ENCODE measurements at places on chromosomes 5 and 9. TPM values are rescaled to one million over a fixed set of nuclear protein-coding genes. Genes with fewer than 3 reads are reported as not detected.

GRCh38 chr5:44506561-44506960 is 117.3 kb upstream of the FGF10 start:
- no peak overlapping the region for H3K27ac ChIP-seq
- no peaks in the 10 kb centered on the region for H3K27me3 ChIP-seq
- no peak for DNase-seq
- no peaks in the 10 kb centered on the region for H3K4me1 ChIP-seq

PHF24 gene
- not detected for total RNA-seq

DNA sequence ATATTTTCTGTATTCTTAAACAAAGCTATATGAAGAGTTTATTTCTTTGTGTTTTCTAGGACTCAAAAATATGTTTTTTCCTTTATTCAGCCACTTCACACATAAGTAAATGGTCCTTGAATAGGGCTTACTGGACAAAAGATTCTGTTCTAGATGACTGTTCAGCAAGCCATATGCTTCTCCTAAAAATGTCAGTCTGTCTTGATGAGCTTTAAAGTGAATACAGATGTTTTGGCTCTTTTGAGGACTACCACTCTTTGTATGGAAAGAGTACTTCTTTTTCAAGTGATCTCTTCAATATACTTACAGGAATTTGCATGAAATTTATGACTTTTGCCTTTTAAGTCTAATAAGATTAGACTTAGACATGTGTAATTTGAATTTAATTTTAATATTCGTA is 8.4 kb downstream of the NDUFS4 start:
- H3K36me3 ChIP-seq, result no peaks in the 10 kb centered on the region
- H3K27ac ChIP-seq, result no peak overlapping the region
- H3K4me3 ChIP-seq, result no peak overlapping the region
- no peaks in the 10 kb centered on the region for H3K27me3 ChIP-seq
- peaks cover 10% of the 10 kb centered on the region for H3K4me1 ChIP-seq
- DNase-seq, result no peak

- H3K27ac ChIP-seq, result no peak overlapping the region
- no peaks in the 10 kb centered on the region for H3K36me3 ChIP-seq
- no peak overlapping the region for H3K4me3 ChIP-seq
- DNase-seq, result no peak
These were observed 21.3 kb downstream of the ABCA1 start for GRCh38 chr9:104906441-104907277.

IL12B gene
- 3.2 TPM for total RNA-seq

PCDH1 gene
- total RNA-seq, result 5.9 TPM

- H3K27me3 ChIP-seq, result no peaks in the 10 kb centered on the region
- no peak for DNase-seq
- H3K4me3 ChIP-seq, result no peak overlapping the region
- H3K27ac ChIP-seq, result no peak overlapping the region
- H3K4me1 ChIP-seq, result peaks cover 32% of the 10 kb centered on the region
- no peaks in the 10 kb centered on the region for H3K36me3 ChIP-seq
These were observed 3.8 kb upstream of the RNF14 start for GRCh38 chr5:141965071-141965470.

- H3K36me3 ChIP-seq, result peaks cover 17% of the 10 kb centered on the region
- H3K4me1 ChIP-seq, result no peaks in the 10 kb centered on the region
- no peak for DNase-seq
- no peak overlapping the region for H3K4me3 ChIP-seq
- no peak overlapping the region for H3K27ac ChIP-seq
- peaks cover 20% of the 10 kb centered on the region for H3K27me3 ChIP-seq
These were observed 228.3 kb upstream of the ELL2 start for GRCh38 chr5:96189987-96190386.

DNA sequence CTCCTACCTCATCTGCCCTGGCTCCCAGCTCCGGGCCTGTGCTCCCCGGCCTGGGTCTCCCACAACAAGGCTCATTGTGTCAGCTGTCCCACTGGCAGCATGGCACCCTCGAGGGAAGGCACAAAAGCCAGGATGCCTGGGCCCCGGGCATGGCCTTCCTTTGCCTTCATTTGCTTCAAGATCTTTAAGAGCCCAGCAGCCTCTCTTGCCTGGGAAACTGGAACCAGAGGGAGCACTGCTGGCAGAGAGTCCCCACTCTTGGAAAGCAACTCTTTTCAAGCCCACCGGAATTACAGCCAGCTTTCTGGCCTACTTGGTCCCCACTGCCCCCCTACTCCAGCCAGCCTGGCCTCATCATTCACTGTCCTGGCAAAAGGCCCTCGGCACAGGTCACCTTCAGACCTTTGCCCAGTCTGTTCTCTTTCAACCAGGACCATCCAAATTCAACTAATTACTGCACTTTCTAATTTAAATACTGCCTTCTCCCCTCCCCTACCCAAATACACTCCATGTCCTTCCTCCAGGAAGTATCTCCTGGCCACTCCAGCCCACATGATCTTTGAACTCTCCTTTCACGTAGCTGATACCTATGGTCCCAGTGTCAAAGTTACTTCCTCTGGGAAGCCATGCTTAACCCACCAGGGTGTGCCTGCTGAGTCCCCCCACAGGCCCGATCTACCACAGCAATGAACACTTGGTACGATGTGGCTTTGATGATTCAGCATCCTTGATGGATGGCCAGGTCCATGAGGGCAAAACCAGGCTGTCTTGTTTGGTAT is 8.9 kb downstream of the ZER1 start:
- H3K27me3 ChIP-seq, result no peaks in the 10 kb centered on the region
- peak overlapping the region; percentile 76 for H3K27ac ChIP-seq
- no peak for DNase-seq
- no peak overlapping the region for H3K4me3 ChIP-seq

GRCh38 chr5:151902215-151902614 is 22.4 kb downstream of the GLRA1 start:
- no peak overlapping the region for H3K27ac ChIP-seq
- DNase-seq, result no peak
- no peak overlapping the region for H3K4me3 ChIP-seq
- H3K27me3 ChIP-seq, result peaks cover 20% of the 10 kb centered on the region

RLN2 gene
- 0.40 TPM for total RNA-seq

DNA sequence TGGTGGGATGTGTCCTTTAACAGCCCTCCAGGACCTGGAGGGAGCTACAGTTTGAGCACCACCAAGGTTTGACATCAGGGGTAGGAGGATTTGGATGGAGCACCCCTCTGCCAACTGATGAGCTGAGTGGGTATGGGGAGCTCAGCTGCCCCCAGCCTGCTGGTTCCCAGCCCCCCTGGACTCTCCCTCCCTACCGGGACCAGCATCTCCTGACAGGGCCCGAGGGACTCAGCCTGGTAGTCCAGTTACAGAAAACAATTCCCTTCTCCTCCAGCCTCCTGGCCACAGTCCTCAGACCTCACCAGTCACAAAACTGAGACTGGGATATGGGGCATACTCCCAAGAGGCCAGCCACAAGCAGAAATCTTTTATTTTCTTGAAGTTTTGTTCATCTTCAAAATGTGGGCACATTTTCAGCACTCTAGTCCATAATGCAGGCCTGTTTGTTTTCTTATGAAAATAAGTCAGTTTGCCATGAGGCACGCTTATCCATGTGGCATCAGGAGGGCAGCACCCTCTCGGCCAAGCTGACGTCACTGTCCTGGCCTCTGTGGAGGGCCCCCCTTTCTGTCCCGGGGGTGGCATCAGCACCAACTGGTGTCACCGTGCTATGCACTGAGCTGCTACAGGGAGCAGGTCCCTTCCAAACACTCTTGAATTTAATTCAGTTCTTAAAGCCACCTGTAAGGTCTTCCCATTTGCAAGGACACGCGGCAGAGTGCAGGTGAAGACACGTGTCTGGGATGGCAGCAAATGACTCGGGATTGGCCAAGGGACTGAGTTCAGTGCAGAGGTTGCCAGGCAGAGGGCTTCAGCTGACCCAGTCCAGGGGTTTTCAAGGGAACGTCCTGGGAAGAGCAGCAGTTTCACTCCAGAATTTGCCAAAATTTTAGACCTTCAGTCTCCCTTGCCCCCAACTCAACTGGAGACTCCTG is 187.6 kb downstream of the GADD45G start:
- H3K27me3 ChIP-seq, result peaks cover 24% of the 10 kb centered on the region
- H3K4me1 ChIP-seq, result no peaks in the 10 kb centered on the region
- DNase-seq, result peak; percentile 46
- no peak overlapping the region for H3K27ac ChIP-seq
- H3K36me3 ChIP-seq, result no peaks in the 10 kb centered on the region

DNA sequence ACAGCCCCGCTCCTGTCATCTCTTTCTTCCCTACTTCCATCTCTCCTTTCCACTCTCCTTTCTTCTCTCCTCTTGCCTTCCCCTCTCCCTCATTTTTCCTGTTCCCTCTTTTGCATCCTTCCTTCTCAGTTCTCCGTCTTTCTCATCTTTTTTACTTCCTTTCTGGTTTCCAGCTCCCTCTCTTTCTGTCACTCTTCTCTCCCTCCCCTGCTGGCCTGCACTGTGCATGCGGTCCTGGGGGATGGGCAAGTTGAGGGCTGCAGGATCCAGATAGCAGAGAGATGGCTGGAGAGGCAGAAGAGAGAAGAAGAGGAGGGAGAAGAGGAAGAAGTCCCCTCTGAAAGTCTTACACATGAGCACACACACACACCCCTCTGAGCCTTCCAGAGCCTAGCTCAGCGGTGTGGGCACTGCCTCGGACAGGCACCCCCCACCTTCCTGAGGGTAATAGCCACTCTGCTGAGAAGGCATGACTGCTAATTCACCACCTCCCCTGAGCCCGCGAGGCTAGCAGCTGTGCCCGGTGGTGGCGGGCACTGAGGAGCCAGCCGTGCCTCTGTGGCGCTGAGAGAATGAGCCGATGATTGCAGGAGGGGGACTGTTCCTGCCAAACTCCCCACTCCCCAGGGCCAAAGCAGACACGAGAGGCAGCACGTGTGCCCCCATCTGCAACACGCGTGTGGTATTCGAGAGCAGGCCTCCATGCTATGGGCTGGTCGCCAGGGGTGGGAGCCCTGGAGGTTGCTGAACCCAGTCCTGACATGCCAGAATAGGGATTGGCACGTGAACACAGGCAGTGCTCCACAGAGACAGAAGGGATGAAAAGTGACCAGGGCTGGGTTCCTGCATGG is 3.7 kb upstream of the CAMK2A start:
- H3K27me3 ChIP-seq, result no peaks in the 10 kb centered on the region
- no peak for DNase-seq
- no peaks in the 10 kb centered on the region for H3K36me3 ChIP-seq
- H3K4me3 ChIP-seq, result no peak overlapping the region
- H3K27ac ChIP-seq, result no peak overlapping the region

- H3K36me3 ChIP-seq, result no peaks in the 10 kb centered on the region
- no peaks in the 10 kb centered on the region for H3K4me1 ChIP-seq
- no peak overlapping the region for H3K4me3 ChIP-seq
- no peak for DNase-seq
- H3K27ac ChIP-seq, result no peak overlapping the region
- H3K27me3 ChIP-seq, result peaks cover 39% of the 10 kb centered on the region
These were observed 187.6 kb upstream of the S1PR3 start for GRCh38 chr9:88803546-88804253.

DNA sequence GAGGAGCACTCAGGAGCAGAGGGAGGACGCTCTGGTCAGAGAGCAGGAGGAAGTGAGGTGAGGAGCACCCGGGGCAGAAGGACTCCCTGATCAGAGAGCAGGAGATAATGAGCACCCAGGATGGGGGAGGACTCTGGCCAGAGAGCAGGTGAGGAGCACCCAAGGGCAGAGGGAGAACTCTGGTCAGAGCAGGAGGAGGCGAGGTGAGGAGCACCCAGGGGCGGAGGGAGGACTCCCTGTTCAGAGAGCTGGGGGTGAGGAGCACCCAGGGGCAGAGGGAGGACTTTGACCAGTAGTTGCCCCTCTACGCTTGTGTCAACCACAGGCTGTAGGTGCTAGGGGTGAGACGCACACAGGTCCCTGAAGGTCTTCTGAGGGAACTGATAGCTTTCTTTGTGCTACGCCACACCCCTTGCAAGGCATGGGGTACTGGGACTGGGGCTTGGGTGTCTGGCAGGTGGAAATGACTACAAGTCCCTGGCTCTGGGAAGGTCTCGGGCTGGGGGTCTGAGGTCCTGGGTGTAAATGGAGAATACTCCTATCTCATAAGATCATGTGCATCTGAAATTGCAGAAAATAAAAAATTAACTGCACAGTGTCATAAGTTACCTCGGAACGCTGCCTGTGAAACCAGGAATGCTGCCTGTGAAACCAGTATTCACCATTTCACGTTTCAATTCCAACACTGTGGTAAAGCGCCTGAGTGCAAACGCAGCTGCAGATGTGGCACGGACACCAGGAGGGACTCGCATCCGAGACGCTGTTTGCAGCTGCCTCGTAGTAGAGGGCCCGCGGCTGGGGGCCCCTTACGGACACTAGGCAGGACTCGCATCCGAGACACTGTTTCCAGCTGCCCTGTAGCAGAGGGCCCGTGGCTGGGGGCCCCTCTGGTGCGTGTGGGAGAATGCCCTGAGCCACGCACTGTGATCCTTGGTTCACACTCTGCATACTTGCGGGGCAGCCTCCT is 27.0 kb upstream of the SLC6A3 start:
- H3K27me3 ChIP-seq, result no peaks in the 10 kb centered on the region
- peaks cover 6% of the 10 kb centered on the region for H3K36me3 ChIP-seq
- DNase-seq, result no peak
- peak overlapping the region; percentile 71 for H3K27ac ChIP-seq
- no peaks in the 10 kb centered on the region for H3K4me1 ChIP-seq

MEIKIN gene
- not detected for total RNA-seq

DNA sequence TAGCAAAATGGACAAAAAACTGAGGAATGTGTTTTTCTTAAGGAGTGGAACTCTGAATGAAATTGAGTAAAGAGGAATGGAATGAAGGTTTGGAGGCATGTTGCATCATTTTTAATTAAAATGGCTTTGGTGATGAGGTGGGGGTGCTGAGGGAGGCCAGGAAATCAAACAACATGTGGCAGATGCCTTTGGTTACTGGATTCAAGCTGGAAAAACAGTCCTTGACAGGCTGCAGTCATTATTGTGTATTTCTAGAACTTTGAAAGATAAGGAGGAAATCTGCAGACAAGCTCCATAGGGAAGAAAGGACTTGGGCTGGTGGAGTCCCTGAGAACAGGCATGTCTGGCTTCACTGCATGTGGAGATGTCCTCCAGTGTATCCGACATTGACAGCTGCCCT is 203.5 kb upstream of the HAPLN1 start:
- no peak overlapping the region for H3K27ac ChIP-seq
- no peaks in the 10 kb centered on the region for H3K36me3 ChIP-seq
- no peaks in the 10 kb centered on the region for H3K27me3 ChIP-seq
- no peak overlapping the region for H3K4me3 ChIP-seq
- H3K4me1 ChIP-seq, result no peaks in the 10 kb centered on the region

DNA sequence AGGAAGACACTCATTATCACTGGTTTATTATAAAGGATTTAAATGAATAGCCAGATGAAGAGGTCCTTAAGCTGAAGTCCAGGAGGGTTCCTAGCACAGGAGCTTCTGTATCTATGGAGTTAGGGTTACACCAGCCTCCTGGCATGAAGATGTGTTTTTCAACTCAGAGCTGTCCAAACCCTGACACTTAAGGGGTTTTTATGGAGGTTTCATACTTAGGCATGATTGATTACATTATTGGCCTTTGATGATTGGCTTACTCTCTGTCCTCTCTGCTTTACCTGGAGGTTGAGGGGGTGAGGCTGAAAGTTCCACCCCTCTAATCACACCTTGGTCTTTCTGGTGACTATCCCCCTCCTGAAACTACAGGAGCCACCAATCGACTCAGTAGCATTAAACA is 84.9 kb upstream of the ZNF169 start:
- H3K27ac ChIP-seq, result peak overlapping the region; percentile 83
- DNase-seq, result no peak
- peak overlapping the region; percentile 74 for H3K4me3 ChIP-seq
- no peaks in the 10 kb centered on the region for H3K27me3 ChIP-seq

GRCh38 chr5:161009194-161009593 is 157.2 kb upstream of the ATP10B start:
- no peaks in the 10 kb centered on the region for H3K36me3 ChIP-seq
- no peak overlapping the region for H3K27ac ChIP-seq
- H3K4me1 ChIP-seq, result no peaks in the 10 kb centered on the region
- no peak for DNase-seq

GRCh38 chr5:18113721-18114120 is 479.5 kb downstream of the TAF11L14 start:
- no peak for DNase-seq
- H3K27ac ChIP-seq, result no peak overlapping the region
- H3K27me3 ChIP-seq, result no peaks in the 10 kb centered on the region
- no peaks in the 10 kb centered on the region for H3K36me3 ChIP-seq
